Activated naive CD4-positive, alpha-beta T cell treated with anti-CD3 and anti-CD28 coated beads for 36 hours (primary cell): ENCODE measurements at places on chromosomes 5 and 9. TPM values are rescaled to one million over a fixed set of nuclear protein-coding genes. Genes with fewer than 3 reads are reported as not detected.

The TTC39B gene
- total RNA-seq = 43.9 TPM

The C9 gene
- not detected for total RNA-seq

The PPP3R2 gene
- not detected for total RNA-seq

GRCh38 chr5:169423580-169424278 lies 122.8 kb upstream of the SLIT3 start:
- no peak for DNase-seq

GRCh38 chr9:118686959-118687358 lies 682.3 kb downstream of the BRINP1 start:
- no peak for DNase-seq

GRCh38 chr5:134777366-134777765 lies 18.8 kb downstream of the DDX46 start:
- no peak for DNase-seq

DNA sequence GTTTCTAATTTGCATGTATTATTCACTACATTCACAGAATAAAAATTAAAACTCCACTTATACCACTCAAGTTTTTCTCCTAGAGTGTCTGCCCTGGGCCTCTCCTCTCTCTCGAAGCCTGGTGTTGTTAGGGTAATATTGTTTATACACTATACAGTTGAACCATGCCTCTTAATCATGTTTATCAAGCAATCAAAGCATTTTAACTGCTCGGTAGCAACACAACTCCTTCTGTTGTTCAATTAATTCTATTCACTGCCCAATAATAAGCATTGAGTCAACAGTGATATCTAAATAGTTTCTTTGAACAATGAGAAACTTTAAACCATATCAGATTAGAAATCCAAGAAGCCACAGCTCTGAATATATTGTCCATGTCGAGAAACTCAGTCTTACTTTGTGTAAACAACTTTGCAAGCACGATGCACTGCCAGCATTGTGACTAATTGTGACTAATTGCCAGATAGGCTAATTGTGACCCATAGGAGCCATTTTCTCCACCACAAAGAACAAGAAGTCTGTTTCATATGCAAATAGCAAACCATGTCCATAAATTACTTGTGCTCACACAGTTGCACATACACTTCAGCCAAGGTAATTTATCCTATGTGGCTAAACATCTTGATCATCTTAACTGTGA lies at the start of gene DNAH5:
Gene DNAH5 (minus strand): TSS at position 129 of the 640 bp plus-strand sequence. CDS start 250 bp downstream, outside the sequence.
- DNase-seq = no peak

- DNase-seq = peak; percentile 35
Observed at GRCh38 chr5:115770466-115770865, 46.0 kb downstream of the CDO1 start.

DNA sequence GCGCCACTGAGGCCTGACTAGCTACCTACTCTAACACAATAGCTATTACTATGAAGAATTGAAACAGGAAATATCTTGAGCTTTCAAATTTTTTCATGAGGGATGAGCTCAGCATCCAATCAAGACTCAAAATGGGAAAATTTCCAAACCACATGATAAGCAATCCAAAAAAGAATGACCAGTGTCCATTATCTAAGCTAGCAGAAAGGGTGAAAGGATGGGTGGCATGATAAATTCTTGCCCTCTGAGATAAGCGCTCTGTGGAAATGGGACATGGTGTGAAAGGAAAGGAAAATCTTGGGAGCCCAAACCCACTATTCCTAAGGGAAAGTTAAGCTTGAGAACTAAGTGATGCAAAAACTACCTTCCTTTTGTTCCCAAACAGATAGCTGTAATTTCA lies 170.2 kb upstream of the NREP start:
- no peak for DNase-seq

- DNase-seq = peak; percentile 18
Observed at GRCh38 chr9:133429641-133430161, 7.5 kb downstream of the ADAMTS13 start.

DNA sequence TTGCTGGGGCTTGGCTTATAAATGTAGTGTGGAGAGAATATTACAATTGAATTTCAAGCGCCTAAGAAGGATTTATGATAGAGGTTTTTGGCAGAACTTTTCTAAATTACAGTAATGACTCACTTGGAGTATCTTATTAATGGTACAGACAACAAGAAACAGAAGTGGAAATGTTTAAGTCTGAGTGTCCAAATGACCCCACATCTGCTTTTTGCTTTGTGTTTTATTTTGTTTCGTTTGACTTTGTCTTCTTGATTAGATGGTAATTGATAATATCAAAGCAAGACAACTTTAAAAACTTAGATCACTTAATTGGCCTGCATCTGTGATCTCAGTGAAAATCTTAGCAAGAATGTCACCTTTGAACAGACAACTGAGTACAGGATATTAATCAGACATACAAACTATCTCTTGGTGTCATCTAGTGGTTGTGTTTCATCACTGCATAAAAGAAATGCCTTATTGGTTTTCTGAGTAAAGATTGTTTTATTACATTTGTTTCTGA lies 577.4 kb downstream of the ISL1 start:
- DNase-seq = no peak
